ENCODE measurements at places on chromosomes 12 and 14.

- no peak for DNase-seq
Measured at GRCh38 chr12:7123806-7124522, 4.7 kb downstream of the RBP5 start.

- DNase-seq, result no peak
Measured at GRCh38 chr12:12357719-12358461, 1.0 kb downstream of the BORCS5 start.

DNA sequence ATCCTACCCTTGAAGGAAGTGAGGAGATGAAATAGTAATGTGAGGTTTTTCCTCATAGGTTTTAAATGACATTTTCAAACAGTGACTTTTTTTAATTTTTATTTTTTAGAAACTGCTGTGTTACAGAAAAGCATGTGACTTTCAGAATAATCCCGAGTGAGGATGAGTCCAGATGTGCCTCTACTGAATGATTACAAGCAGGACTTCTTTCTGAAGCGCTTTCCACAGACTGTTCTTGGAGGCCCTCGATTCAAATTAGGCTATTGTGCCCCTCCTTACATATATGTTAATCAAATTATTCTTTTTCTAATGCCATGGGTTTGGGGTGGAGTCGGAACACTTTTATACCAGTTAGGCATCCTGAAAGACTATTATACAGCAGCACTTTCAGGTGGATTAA lies 15.8 kb downstream of the PCNX4 start:
- no peak for DNase-seq

DNA sequence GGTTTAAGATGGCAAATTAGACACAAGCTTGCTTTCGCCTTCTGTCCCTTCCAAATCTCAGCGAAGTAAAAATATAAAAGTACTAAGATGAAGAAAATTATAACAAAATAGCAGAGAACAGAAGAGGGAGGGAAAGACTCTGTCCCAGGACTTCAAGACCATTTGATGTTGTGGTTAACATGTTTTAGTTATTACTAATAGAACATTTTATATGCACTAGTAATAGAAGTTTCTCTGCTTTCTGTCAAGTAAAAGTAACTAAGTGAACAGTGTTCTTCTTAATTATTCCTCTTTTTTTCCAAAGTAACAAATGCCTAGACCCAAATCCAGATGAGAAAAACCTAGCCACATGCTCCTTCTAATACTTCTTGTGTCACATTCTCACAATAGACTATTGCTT lies 85.1 kb upstream of the DAAM1 start:
- DNase-seq, result no peak

DNA sequence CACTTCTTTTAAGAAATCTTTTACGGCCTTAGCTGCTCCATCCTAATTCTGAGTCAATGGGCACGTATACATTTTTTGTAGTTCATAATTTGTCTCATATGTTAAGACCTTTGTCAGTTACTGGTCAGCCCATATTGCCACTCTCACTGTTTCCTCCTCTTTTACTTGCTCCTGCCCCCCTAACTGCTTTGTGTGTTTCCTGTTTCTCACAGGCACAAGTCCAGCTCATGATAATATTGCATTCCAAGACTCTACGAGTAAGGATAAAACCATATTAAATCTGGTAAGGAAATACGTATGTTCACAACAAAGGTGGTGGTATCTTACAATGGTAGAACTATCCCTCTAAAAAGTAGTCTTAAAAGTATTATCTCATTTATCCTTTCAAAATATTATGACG lies 111.7 kb downstream of the DNAI7 start:
- no peak for DNase-seq

DNA sequence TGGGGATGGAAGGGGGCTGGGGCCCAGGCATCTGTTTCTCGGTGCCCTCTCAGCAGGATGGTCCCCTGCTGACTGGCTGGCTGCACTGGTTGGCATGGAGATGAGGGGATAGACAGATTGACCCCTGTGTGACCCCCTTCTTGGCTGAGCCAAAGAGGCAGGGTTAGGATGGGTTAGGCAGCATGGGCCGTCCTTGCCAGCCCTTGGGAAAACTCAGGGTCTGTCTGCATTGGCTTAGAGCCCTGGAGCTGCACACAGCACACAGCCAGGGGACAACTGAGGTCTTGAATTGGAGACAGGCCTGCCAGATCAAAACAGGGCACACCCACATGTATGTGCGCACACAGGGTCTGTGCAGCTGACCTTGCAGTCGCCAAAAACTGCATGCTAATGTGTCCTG lies 11.2 kb upstream of the LRP1-AS start:
- no peak for DNase-seq

DNA sequence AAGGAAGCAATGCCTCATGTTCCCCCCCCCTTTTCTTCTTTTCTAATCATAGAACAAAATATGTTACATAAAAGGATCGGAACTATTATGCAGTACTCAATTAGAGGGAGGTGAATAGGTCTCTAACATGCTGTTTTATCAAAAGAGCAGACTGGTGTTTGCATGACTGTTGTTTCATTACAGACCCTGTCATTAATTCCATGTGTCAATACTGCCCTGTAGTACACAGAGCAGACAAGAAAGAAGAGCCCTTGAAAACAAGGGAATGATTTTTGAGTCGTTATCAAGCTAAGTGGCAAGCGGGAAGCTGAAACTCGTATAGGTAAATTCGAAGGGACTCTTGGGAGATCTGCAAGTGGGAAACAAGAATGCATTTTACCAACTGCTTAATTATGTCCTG lies 76.9 kb upstream of the TMEM263 start:
- no peak for DNase-seq

DNA sequence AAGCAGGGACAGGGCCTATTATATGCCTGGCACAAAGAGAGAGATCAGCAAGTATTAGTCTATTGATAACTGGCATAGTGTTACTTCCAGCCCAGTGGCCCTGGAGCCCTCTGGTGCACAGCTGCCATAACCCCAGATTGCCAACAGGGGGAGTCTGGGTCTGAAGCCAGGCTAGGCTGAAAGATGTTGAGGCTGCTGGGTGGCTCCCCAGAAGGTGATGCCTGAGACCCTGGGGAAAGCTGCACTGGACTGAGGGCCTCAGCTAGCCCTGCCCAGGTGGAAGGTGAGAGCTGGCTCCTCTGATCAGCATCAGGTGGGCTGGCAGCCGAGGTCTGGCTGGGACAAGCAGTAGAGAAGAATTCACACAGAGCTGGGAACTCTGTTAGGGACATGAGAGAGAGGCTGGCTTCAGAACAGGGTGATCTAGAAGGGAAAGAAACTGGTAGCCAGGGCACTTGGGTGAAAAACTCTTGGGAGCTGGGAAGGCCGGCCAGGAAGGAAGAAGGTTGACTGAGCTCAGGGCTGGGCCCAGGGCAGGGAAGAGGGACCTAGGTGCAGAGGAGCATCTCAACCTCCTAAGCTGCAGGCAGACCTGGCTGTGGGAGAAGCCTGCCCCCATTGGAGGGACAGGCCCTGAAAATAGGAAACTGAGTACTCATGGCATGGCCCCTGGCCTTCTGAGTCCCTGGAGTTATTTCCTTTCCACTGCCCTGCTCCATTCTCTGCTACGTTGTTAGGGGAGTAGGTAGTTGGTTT lies 3.9 kb downstream of the GZMH start:
- DNase-seq, result no peak

- no peak for DNase-seq
Measured at GRCh38 chr12:8678661-8679111, 16.1 kb upstream of the MFAP5 start.

DNA sequence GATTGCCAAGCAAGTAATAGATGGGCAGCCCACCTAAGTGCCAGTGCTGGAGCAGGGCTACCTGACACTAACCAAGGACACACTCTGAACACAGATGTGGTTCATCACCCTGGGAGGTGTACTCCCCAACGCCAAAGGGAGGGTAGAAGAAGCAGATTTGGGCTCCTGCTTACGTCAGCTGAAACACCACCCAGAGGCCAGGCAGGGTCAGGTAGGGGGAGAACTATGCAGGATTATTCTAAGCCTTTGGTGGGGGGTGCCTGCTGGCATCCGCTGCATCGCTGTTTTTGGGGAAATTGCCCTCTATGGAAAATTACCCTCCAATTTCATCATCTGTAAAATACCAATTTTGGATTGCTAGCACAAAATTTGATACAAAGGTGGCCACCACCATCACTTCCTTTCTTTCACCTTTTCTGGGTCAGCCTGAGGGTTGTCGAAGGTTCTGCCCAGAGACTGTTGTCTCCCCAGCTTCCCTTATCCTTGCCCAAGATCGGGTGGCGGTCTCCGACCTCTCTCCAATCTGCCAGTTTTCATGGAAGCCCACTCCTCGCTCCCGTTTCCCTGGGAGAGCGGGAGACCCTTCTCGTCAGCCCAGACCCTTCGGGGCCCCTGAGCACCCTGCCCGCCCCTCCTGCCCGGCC lies 535 bp downstream of the BIN2 start:
- DNase-seq, result no peak

DNA sequence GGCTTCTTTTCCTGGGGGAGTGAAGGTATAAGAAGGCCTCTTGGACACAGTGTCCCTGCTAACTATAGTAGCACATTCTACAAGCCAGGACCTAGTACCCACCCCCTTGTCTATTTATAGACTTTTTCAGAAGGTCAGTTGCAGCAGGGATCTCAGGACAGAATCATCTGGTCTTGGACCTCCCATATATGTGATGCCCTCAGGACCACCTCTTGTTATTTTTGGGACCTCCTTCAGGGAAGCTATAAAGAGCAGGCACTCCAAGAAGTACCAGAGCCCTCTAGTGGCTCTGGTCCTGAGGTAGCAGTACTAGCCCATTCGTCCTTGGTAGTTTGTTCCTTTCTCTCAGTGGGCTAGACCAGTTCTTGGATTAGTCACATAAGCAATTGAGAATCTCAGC lies 4.3 kb downstream of the COQ10A start:
- DNase-seq, result no peak

- peak; percentile 75 for DNase-seq
Measured at GRCh38 chr14:85583380-85583779, 53.4 kb downstream of the FLRT2 start.

DNA sequence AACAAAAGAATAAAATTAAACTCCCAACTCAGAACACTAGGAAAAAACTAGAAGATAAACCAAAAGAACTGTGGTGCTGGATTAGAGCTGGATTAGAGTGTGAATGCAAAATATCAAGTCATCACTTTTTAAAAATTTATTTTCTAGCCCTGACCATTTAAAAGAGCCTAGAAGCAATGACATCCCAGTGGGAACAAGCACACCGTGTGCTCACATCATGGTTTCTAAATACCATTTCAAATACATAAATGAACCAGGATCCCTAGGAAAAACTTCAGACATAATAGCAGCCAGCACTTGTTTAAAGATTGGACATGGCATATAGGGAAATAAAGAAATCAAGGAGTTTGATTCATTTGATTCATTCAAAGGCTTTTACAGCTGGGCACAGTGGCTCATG lies 30.0 kb downstream of the KDM5A start:
- no peak for DNase-seq

DNA sequence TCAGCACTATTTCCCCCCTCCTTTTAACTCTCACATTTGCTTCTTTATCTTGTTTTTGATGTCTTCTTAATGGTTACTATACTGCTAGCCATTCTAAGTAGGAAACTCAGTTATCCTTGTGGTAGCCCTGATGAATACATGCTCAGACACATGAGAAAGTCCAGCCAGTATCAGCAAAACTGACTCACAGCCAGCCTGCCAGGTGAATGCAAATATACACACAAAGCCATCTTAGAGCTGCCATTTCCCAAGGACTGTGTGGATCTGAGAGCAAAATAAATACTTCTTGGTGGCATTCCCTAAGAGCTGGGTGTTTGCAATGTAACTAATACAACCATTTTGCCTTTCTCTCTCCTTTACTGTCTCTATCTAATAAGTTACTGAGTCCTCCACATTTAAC lies 455.2 kb downstream of the CCER1 start:
- no peak for DNase-seq

Measured in NCI-H524 treated with DMSO at 0.1 percent for 48 hours (cell line).